ENCODE measurements at places on chromosomes 5 and 9.

GRCh38 chr5:150630461-150631325, 9.8 kb upstream of the SYNPO start:
- no peak for DNase-seq

DNA sequence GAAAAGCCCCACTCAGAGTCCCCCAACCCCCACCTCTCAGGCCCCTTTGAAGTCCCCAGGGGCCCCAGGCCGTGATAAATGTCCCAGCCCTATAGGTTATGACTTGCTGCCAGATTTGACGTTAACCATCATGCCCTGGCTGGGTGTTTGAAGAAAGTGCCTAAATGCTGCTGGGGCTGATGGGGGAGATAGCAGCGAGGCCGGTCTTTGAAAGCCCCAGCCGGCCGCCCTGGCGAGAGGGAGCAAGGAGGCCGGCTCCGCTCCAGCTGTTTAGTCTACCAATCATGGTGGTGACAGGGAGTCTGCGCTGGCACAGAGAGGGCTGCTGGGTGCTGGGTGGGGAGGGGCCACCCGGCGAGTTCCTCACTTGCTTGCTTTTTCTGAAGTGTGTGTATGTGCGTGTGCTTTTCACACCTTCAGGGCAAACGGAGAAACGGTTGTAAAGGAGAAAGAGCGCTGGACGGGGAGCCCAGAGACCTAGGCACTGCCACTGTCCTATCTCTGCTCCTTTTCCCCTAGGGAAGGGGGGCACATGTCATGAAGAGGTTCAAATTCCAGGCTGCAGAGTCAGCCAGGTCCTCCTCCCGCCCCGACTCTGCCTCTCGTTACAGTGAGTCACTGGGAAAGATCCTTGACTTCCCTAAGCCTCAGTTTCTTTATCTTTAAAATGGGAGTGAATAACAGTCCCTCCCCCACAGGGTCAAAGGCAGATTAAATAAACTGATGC, 126.1 kb upstream of the HAND1 start:
- DNase-seq, result no peak

GRCh38 chr5:36613771-36614656, 7.6 kb downstream of the SLC1A3 start:
- no peak for DNase-seq

GRCh38 chr9:112421771-112422222, 41.9 kb downstream of the HSDL2 start:
- DNase-seq, result no peak

DNA sequence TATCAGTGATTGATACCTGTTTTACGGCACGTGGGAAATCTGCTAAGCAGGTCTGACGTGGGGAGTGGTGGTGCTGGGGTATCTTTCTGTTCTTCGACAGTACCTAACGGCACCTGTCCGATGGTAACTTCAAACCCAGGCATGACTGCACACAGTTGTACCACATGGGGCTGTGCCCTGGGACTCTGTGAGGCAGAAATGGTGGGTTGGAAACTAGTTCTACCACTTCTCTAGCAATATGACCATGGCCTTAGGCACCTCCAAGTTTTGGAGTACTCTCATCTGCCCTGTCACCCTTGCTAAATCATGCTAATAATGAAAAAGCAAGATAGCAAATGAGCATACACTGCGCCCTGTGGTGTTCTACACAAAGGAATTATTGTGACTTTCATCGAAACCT, 30.9 kb downstream of the EPB41L4B start:
- no peak for DNase-seq

GRCh38 chr5:135724617-135725016, 109.8 kb upstream of the SLC25A48 start:
- no peak for DNase-seq

- DNase-seq, result no peak
Observed at GRCh38 chr5:66207800-66208561, 63.9 kb downstream of the SREK1 start.

GRCh38 chr9:71120501-71121247, 747 bp downstream of the TRPM3 start:
- DNase-seq, result no peak

- DNase-seq, result no peak
Observed at GRCh38 chr9:96121136-96121535, 180.8 kb downstream of the HSD17B3 start.

DNA sequence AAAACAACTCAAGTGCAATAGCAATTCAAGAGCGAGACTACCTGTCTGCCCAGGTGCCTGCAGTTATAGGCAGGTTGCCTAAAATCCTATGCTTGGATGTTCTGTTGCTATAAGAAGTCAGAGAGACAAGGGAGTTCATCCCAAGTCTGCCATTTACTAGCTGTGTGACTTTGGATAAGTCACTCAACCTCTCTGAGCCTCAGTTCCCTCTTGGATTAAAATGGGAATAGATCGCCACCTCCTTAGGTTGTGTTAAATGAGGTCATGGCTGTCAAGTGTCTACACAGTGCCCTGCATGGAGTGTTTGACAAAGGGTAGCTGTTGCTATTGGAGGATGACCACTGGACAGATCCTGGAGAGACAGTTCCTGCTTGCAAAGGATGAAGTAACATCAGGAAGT, 1.3 kb upstream of the ZBTB34 start:
- no peak for DNase-seq

DNA sequence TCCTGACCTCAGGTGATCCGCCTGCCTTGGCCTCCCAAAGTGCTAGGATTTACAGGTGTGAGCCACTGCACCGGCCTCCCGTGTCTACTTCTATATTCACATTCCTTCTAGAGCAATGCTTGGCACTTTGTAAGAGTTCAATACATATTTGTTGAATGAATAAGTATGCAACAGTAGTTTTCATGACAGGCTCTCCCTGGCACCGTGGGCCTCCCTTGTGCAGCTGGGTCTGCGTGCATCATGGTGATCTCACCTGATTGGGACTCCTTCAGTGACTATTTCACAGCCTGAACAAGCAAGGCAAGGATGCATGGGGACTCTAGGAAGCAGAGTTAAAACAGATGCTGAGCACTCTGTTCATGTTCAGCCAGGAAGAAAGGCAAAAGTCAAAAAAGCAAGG, 6.8 kb upstream of the ZBTB34 start:
- DNase-seq, result no peak

All from suprapubic skin (tissue), 4 donors.